CD8-positive, alpha-beta memory T cell (primary cell): ENCODE measurements at places on chromosomes 3 and 15. TPM values are rescaled to one million over a fixed set of nuclear protein-coding genes. Genes with fewer than 3 reads are reported as not detected.

Gene SLC2A2
- not detected for total RNA-seq

Gene SENP8
- total RNA-seq: 2.7 TPM

DNA sequence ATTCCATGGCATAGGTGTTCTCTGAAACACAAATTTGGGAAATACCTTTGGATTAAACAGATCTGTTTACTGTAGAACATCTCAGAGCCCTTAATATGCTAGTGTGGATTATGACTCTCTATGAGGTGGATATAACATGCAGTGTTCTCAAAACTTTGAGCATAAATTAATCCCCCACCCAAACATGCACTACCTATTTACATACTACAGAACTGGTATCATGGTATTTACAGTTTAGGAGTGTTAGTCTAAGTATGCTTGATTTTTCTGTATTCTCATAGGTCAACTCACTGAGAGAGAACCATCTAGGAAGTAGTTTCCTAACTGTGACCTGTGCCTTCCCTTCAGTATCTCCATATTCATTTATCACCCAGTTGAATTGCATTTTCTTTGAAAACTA is 30.9 kb upstream of the ZNF609 start:
- DNase-seq: no peak

GRCh38 chr3:53764026-53764775 is 82.0 kb downstream of the CHDH start:
- DNase-seq: no peak

- DNase-seq: no peak
These were observed 33.7 kb downstream of the IDH3A start for GRCh38 chr15:78182821-78183220.
